ENCODE measurements at places on chromosomes 7 and 10. TPM values are rescaled to one million over a fixed set of nuclear protein-coding genes. Genes with fewer than 3 reads are reported as not detected.

Gene ZNF273
- 4.7 TPM for polyA plus RNA-seq

Gene GCC1
- polyA plus RNA-seq: 8.7 TPM

Gene TIMM23
- 172 TPM for polyA plus RNA-seq

Gene IGFBP3
- polyA plus RNA-seq: 14.0 TPM

Gene FAM25C
- polyA plus RNA-seq: 26.2 TPM

GRCh38 chr7:69849268-69849667, 251.0 kb downstream of the AUTS2 start:
- no peak for DNase-seq

DNA sequence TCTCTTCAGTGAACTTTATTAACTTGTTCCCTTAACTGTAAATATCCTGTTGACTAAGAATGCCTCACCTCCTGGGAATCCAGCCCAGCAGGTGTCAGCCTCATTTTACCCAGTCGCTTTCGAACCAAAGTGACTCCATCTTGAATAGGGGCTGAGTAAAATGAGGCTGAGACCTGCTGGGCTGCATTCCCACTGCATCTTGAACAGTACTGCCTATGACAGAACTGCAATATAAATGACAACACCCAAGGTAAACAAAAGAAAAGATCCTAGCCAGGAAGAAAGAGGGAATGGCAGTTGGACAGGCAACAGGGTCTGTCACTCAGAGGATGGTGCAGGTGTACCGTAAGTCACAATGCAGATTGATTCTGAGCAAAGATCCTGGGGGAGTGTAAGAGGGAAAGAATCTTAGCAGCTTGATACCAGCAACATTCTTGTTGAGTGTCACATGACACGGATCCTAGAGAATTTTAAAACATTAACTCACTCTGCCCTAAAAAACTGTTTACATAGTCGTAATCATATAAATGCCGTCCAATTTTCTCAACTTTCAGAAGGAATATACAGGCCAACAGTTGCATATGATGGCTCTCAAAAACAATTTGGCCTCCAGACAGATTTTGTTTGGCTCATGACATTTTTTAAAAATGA, 4.4 kb upstream of the FAM107B start:
- no peak for DNase-seq

- no peak for DNase-seq
These were observed 27.8 kb downstream of the STN1 start for GRCh38 chr10:103890194-103890658.

Measured in keratinocyte (primary cell).